Inflammatory macrophage treated with lipopolysaccharide for 4 hours (primary cell): ENCODE measurements at places on chromosomes 5 and 9.

DNA sequence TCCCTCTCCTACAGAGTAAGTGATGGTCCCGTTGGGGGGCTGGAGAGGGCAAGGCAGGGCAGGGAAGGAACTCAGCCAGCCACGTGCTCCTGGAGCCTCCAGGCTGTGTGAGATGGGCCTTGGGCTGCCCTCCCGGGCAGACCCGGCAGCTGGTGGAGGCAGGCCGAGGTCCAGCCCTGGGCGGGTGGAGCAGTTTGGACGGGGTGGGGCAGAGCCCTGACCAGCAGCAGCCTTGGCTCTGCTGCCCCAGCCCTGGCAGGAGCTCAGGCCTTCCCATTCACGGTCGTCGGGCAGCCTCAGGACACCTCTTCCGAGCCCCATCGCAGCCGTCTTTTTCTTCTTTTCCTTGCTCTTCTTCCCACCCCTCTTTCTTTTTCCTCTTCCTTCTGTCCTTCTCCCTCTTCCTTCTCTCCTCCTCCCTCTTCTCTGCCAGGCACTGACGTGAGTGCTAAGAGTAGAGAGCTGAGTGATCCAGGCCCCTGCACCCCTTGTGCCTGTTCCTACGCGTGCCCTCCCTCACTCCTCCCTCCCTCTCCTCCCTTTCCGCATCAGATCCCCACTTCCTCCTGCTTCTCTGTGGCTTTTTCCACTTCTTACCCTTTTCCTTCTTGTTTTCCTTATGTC lies 42.8 kb downstream of the AMBP start:
- no peak for DNase-seq

GRCh38 chr9:127893392-127893791 lies 6.0 kb downstream of the ST6GALNAC6 start:
- DNase-seq: no peak

- no peak for DNase-seq
These were observed 23.6 kb upstream of the CEP72 start for GRCh38 chr5:588406-588995.

- peak; percentile 73 for DNase-seq
These were observed 150.9 kb downstream of the OSTF1 start for GRCh38 chr9:75239176-75239575.

- no peak for DNase-seq
These were observed 98.0 kb upstream of the OTULINL start for GRCh38 chr5:14483504-14484157.

DNA sequence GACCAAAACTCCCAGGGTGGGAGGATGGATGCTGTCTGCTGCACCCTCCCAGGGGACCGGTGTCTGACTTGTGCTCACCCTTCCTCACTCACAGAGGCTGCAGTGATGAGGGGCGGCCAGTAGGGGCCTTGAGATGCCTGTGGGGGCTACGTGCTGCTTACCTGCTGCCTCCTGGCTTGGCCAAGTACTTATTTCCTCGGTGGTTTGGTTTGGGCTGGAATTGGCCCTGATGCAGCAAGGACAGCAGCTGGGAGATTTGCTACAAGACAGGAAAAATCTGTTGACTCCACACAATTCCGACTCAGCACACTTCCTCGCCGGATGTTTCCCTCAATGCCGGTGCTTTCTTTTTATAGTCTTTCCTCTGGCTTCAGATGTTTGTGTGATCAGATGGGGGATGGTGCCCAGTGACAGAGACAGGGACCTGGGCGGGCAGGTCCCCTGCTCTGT lies 6.6 kb downstream of the PCDH12 start:
- no peak for DNase-seq

GRCh38 chr9:114025760-114026159 lies 52.3 kb downstream of the AMBP start:
- DNase-seq: no peak

DNA sequence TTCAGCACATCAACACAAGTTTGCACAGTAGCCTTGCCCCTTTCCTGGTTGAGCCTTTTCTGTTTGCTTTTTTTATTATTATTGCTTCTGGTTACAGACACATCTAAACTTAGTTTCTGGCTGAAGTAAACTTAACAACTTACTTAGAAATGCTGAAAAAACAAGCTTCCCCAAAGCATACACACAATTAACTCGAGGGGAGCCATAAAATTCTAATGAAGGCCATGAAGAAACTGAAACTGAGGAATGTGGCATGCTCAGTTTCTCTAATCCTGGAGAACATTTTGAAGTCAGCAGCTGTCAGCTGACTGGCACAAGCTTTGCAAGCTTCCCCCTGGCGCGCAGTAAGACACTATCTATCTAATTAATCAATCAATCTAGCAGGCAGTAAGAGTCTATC lies 3.7 kb downstream of the MYO10 start:
- DNase-seq: peak; percentile 22

DNA sequence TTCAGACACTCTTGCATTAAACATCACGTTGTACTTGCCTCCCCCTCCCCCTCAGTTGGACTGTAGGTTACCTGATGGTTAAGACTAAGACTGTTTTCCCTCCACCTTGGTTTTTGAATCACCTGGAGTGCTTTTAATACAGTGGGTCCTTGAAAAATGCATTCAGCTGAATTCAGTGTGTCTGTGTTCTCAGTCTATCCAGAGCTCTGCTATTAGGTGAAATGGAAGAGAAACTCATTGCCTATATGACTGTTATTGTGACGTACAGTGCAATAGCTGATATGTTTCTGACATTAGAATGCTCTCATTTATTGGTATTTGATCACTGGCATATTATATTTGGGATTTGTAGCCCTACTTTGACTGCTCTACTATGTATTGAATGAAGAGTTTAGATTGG lies 108.5 kb downstream of the F2RL2 start:
- no peak for DNase-seq

- no peak for DNase-seq
These were observed 545.9 kb upstream of the RIOK2 start for GRCh38 chr5:97728920-97729319.

- DNase-seq: no peak
These were observed 235.3 kb downstream of the GABRB2 start for GRCh38 chr5:161311146-161311708.

DNA sequence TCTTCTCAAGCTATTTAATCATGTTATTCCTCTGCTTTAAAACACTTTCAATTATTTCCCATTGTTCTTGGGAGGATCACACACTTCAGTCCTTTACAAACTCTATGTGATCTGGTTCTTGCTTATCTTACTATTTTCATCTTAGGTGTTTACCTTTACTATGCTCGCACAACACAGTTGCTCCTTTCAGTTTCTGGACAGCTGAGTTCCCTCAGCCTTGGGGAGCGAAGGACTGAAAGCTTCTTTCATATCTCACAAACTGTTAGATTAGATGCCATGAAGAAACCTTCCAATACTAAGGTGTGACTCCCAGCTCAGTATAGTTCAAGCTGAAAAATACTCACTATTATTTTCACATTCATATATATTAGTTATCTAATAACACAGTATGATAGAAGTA lies 117.9 kb downstream of the CDC42SE2 start:
- DNase-seq: no peak

DNA sequence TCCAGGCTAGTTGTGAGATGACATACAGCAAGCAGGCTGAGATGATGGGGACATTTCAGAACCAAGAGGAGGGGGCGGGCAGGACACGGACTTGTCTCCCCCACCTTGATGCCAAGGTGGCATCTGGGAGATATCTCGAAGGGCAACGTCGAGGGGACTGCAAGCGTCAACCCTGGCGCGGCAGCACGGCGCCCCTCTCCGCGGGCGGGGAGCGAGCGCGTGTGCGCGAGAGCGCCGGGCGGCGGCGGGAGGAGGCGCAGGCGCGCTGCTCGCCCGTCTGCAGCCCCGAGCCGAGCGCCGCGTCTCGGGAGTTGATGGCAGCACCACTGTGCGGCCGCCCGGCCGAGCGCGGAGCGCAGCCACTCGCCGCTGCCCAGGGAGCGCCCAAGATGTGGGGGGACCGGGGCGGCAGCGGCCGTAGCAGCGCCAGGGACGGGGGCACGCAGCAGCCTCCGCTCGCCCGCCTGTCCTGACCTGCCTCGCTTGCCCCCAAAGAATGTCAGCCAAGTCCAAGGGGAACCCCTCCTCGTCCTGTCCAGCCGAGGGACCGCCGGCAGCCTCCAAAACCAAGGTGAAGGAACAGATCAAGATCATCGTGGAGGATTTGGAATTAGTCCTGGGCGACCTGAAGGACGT lies at the start of gene PRR16:
PRR16 (plus strand) TSS at position 310 of the 636 bp plus-strand sequence.
- peak; percentile 60 for DNase-seq

DNA sequence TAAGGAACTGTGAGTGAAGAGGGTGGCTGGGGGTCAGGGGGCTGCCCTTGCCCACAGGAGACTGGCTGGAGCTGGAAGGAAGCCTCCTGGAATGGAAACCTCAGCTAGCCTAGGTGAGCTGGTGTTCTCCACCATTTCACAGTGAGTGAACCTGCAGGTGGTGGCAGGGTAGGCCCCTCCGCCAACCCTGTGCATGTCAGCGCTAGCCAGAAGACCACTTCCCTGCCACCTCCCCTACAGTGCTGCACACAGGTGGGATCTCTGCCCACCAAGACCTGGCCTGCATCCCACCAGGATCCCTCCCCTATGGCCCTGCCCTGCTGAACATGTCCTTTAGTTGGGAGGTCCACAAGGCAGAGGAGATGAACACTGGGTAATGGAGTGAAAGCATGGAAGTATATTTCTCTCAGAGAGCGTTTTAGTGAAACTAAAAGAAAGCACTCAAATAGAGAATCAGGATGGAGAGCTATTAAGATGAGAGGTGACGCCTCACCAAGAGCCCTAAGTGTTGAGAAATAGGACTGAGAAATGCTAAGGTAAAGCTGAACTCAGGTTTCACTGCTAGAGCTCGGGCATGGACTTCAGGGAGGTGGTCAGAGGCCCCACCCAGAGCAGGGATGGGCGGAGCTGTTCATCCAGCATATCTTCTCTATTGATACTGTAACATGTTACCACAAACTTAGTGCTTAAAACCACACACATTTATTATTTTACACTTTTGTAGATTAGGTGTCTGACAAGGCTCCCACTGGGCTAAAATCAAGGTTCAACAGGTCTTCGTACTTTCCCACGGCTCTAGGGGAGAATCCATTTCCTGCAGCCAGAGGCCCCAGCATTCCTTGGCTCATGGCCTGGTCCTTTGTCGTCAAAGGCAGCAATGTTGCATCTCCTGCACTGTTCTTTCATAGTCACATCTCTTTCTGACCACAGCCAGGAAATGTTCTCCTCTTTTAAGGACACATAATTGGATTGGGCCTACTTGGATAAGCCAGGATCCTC lies 83.2 kb downstream of the DIRAS2 start:
- DNase-seq: no peak

- no peak for DNase-seq
These were observed 6.7 kb upstream of the ZCCHC10 start for GRCh38 chr5:133032852-133033742.

GRCh38 chr5:160450164-160450932 lies 28.7 kb downstream of the PTTG1 start:
- DNase-seq: no peak

- DNase-seq: no peak
These were observed 71.3 kb upstream of the OLFM1 start for GRCh38 chr9:135016037-135016640.

DNA sequence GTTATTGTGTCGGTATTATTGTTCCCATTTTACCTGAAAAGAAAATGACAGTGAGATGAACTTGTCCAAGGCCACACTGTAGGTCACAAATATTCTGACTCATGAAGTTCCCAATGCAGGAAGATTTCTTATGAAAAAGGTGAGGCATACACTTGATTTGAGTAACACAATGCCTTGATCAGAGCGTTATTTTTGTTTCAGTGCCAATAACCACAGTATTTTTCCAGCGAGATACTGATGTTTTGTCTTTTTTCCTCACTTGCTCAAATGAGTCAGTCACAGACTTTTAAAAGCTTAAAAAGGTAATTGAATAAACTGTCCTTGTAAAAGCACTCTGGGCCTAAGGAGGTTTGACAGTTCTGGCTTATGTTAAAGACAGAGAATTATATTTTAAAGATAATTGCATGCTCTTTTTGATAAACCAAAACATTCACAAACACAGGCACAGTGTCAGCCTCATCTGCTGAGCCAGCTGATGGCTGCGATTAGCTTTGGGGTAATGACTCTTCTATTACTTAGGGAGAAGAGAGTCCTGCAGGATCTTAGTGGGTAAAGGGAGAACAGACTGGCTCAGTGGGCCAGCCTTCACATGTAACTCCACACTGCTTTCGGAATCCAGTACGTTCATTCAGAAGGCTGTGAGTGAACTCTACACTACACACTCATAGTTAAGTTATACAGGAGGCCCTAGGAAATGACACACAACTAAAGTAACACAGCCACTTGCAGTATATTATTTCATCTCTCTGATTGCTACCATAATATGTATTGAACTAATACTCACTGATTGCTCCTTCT lies 165.5 kb upstream of the CD180 start:
- no peak for DNase-seq

- DNase-seq: peak; percentile 73
These were observed 160.3 kb downstream of the HSD17B3 start for GRCh38 chr9:96141666-96142065.

GRCh38 chr9:23683611-23684061 lies 142.4 kb downstream of the ELAVL2 start:
- no peak for DNase-seq

GRCh38 chr9:133002147-133003070 lies 23.9 kb downstream of the GFI1B start:
- no peak for DNase-seq

GRCh38 chr9:1869843-1870242 lies 145.3 kb upstream of the SMARCA2 start:
- peak; percentile 7 for DNase-seq

- DNase-seq: no peak
These were observed 93.2 kb downstream of the GLIS3 start for GRCh38 chr9:4206718-4207117.

DNA sequence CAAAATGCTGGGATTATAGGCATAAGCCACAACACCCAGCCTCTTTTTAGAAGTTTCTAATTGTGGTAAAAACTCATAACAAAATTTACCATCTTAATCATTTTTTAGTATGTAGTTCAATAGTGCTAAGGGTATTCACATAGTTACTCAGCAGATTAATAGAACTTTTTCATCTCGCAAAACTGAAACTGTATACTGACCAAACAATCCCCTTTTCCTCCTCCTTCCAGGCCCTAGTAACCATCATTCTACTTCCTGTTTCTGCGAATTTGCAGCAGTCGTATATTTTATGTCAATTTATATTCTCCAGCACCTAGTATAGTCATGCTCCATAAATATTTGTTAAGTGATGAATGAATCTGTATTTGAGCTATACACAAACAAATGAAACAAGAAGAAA lies 86.3 kb upstream of the ERBIN start:
- DNase-seq: peak; percentile 47

DNA sequence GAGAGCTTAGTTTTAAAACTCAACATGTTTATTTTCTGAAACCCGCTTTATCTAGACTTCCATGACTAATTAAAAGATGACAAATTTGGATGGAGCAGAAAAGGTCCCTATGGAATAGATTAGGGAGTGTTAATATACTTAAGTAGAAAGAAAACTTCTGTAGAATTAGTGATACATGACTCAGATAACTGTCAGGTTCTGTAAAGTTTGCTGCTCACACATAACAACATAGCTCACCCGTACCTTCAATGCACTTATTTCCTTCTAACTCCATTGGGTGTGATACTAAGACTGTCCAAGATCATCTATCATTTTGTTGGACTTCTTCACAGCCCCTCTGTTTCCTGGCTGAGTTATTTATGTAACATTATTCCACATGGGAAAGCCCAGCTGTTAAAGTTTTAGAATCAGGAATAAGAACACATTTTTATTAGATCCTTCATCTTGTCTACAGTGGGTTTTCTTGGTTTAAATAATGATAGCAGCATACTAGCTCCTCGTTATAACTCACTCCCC lies 27.8 kb downstream of the TMEM167A start:
- DNase-seq: no peak

GRCh38 chr9:106864373-106865143 lies 1.6 kb downstream of the ZNF462 start:
- DNase-seq: peak; percentile 30
